ENCODE measurements at places on chromosomes 7 and 10. TPM values are rescaled to one million over a fixed set of nuclear protein-coding genes. Genes with fewer than 3 reads are reported as not detected.

GRCh38 chr10:113399065-113399464 lies 153.8 kb upstream of the HABP2 start:
- peak; percentile 70 for DNase-seq

IKZF1 gene
- 1.4 TPM for polyA plus RNA-seq

DNA sequence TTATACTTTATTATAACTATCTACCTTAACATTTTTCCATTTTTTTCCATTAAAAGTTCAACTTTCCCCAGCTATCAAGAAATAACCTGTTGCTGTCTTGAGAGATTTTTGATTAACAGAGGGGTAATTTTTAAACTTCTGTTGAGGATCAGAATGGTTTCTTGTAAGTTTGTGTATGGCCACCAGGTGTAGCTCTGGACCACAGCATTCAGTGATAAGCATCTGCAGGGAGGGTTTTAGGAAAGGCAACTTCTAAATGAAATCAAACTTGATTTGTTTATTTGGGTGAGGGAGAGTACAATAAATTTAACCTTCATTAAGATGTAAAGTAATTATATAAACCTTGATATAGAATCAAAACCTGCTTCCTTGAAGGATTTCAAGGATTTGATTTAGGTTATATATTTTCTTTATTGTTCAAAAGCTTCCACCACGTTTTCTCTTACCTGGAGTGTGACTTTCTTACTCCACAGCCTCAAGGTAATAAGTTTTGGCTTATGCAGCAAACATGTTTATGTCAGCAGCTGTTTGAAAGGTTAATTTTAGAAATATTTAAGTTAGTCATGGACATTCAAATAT lies 153.3 kb downstream of the STK31 start:
- DNase-seq = peak; percentile 35

DNA sequence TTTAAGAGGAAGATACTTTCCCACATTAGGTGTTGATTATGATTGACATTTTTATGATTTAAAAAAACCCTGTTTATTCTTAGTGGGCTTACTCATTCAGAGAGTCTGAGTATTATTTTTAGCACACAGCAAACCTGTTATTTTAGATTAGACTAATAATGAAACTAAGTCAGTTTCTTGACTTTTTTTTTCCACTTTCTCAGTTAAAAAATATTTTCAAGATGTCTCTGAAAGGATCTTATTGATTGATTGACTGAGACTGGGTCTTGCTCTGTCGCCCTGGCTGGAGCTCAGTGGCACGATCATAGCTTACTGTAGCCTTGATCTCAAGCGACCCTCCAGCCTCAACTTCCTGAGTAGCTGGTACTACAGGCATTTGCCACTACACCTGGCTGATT lies 20.4 kb upstream of the INPP5F start:
- DNase-seq = no peak

SLC25A13 gene
- 10.4 TPM for polyA plus RNA-seq

DNA sequence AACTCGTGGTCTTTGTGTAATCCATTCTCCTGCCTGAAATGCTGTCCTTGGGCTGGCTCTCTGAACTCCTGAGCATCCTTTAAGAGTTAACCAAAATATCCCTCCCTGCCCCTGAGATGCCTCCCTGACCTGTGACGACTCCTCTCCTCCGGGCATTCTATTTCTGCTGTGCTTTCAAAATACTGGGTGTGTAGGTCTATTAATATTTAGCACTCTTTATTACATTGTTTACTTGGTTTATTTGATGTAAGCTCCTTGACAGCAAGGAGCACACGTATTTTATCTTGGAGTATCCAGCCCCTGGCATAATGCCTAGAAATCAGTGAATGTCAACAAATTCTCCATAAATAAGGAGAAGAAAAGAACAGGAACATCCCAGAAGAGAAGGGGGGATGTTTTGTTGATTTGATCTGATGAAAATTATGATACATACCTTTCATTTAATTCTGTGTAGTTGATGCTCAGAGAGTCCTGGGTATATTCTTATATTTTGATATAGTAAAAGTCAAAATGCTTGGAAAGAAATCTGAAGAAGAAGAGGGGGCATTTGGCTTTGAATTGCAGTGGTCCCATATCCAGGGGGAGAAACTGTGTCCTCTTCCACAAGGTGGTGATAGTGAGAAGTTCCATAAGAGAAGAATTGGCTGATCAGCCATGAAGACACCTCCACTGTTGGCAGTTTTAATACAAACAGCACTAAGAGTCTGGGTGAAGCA lies 107.7 kb upstream of the MPP7 start:
- no peak for DNase-seq

- DNase-seq = no peak
Measured at GRCh38 chr10:60473557-60473956, 83.9 kb upstream of the ANK3 start.

GRCh38 chr7:143323653-143324052 lies 7.7 kb downstream of the CLCN1 start:
- DNase-seq = no peak

- no peak for DNase-seq
Measured at GRCh38 chr7:38410056-38410455, 136.6 kb upstream of the TARP start.

GRCh38 chr10:7886056-7886455 lies 67.8 kb downstream of the TAF3 start:
- no peak for DNase-seq

- no peak for DNase-seq
Measured at GRCh38 chr10:70943249-70943648, 54.9 kb upstream of the PCBD1 start.

TET1 gene
- 6.5 TPM for polyA plus RNA-seq

- no peak for DNase-seq
Measured at GRCh38 chr10:132186488-132187429, at the start of gene DPYSL4. TSS of gene DPYSL4 (plus strand) at chr10:132186948. CDS start at chr10:132187064, 116 bp downstream.

ADAM22 gene
- 7.3 TPM for polyA plus RNA-seq

Data from muscle of leg (tissue), 16 donors.